Suppressor macrophage treated with lipopolysaccharide for 1 hour (primary cell): ENCODE measurements at places on chromosomes 16 and 17.

DNA sequence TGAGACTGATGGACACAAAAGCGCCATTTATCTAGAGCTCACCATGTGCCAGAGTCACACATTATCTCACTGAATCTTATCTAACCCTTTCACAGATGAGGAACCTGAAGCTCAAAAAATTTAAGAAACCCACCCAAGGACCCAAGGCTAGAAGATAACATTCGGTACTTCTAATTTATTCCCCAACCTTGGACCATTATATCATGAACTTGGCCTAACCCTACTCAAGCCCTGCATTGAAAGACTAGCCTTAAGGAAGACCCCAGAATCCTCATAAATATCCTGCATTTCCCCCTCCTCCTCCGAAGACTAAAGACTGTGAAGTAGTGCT, 548 bp upstream of the DYNC1LI2 start:
- no peak for DNase-seq

- peak; percentile 79 for DNase-seq
These were observed 12.0 kb downstream of the TBC1D24 start for GRCh38 chr16:2486645-2487516.

GRCh38 chr17:35496451-35497290, 40.8 kb downstream of the SLFN12L start:
- DNase-seq = no peak

GRCh38 chr16:50021544-50021943, 3.5 kb upstream of the CNEP1R1 start:
- DNase-seq = no peak
